ENCODE measurements at places on chromosomes 12 and 14.

- peak; percentile 4 for DNase-seq
Observed at GRCh38 chr12:88142610-88142991, 494 bp downstream of the TMTC3 start.

GRCh38 chr14:24910408-24910986 lies 139.4 kb downstream of the STXBP6 start:
- no peak for DNase-seq

- DNase-seq, result no peak
Observed at GRCh38 chr12:20370014-20370386, 1.7 kb downstream of the PDE3A start.

DNA sequence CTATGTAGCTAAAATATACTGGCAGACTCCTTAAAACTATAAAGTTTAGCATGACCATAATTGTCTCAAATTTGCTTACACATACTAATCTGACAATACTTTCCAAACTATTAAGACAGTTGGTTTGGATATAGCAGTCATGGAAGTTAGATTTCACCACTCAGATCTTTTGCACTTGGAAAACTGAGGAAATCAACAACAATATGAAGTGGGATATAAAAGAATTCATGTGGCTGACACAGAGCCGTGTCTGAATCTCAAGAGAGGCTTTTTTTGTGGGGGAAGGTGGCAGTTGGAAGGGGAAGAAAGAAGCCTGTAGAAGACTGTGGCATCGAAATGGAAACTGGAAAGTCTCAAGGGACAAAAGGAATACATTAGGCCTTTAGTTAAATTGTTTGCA lies 166.6 kb upstream of the FLRT2 start:
- no peak for DNase-seq

DNA sequence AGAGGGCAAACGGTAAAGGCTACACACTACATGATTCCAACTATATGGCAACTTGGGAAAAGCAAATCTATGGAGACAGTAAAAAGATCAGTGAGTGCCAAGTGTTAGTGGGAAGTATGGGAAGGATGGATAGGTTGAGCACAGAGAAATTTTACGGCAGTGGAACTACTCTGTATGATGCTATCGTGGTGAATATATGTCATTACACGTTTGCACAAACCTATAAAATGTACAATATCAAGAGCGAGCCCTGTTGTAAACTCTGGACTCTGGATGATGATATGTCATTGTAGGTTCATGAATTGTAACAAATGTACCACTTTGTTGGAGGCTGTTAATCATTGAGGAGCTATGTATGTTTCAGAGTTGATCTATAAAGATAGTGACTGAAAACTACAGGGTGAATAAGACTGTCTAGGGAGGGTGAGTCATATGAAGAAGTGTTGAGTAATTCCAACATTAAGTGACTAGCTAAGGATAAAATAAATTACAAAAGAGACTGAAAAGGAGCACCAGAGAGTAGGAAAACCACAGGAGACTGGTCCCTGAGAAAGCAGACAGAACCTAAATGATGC lies 349.2 kb upstream of the LMO3 start:
- no peak for DNase-seq

- no peak for DNase-seq
Observed at GRCh38 chr14:72617391-72618031, 276.4 kb downstream of the DPF3 start.

GRCh38 chr14:20564501-20564997 lies 3.7 kb upstream of the RNASE9 start:
- DNase-seq, result no peak

- no peak for DNase-seq
Observed at GRCh38 chr12:101571105-101571504, 23.7 kb upstream of the MYBPC1 start.

DNA sequence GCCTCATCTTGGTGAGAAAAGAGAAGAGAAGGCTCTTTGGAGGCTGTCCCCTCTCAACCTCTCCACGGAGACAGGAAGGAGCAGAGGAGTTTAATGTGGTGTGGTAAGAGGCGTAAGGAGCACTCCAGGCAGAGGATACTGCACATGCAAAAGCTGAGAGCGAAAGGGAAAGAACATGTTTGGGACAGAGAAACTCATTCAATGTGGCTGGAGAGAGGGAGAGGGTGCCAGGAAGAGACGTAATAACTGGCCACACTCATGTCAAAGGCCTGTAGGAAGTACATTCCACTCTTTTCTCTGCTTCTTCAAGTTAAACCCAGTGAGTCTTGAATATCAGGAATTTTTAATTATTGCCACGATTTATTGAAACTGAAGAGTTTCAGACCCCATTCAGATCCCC lies 12.0 kb downstream of the VDR start:
- no peak for DNase-seq

DNA sequence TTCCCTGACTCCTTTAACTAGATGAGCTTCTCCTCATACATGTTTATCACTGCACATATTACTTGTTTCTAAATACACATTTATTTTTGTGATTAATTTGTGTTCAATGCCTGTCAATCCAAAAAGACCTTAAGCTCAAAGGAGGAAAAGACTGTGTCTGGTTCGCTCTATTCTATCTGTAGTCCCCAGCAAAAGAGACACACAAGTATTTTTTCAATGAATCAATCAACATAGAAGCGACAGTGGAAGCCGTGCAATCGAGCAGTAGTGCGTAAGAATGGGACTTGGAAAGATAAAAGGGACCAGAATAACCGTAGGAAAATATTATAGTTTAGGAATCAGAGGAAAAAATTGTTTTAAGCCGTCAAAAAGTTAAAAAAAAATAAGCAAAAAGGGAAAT lies 951 bp downstream of the WDHD1 start:
- no peak for DNase-seq

GRCh38 chr14:95185033-95185766 lies 27.9 kb upstream of the DICER1 start:
- no peak for DNase-seq

- no peak for DNase-seq
Observed at GRCh38 chr14:77238356-77238755, 32.6 kb downstream of the NGB start.

DNA sequence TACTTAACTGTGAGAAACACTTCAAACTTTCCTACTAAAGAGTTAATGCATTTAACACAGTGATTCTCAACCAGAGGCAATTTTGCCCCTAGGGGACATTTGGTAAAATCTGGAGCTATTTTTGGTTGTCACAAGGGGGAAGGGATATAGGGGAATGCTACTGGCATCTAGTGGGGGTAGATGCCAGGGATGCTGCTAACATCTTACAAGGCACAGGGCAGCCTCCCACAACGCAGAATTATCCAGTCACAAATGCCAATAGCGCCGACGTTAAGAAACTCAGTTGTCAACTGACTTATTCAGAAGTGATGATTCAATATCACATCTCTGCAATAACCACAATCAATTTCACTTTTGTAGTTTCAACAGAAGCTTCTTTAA lies 2.0 kb downstream of the EEA1 start:
- DNase-seq, result peak; percentile 38

GRCh38 chr12:40336573-40337199 lies 111.9 kb downstream of the LRRK2 start:
- no peak for DNase-seq

DNA sequence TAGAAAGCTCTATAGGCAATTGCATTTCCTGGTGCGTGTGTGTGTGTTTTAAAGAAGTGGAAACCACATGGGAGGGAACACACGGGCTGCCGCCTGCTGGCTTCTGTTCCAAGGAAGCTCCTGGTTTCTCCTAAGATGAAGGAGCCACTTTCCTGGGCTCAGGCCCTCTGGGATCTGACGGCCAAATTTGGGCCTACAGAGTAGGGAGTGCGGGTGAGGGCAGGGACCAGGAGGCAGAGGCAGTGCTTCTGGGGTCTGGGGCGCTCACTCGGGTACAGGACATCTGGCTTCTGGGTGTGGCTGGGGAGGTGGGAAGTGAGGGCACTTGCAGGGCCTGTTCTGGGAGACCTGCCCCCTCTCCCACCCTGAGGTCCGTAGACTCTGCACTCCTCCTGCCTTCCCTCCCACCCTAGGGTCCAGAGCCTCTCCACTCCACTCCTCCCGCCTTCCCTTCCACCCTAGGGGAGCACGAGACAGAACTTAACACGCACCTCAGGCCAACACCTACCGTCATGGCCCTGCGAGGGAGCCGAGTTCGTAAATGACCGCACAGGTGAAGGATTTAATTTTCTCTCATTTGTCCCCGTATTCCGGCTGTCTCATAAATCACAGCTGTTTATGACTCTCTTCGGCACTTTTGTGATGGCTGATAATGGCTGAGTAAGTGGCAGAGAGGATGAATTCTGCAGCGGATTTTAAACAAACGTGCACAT lies 127.7 kb downstream of the KIF26A start:
- DNase-seq, result no peak

- no peak for DNase-seq
Observed at GRCh38 chr12:112590281-112590680, 171.5 kb downstream of the PTPN11 start.

- no peak for DNase-seq
Observed at GRCh38 chr12:6215932-6216494, 15.8 kb downstream of the CD9 start.

GRCh38 chr14:38108681-38109080 lies 99.0 kb upstream of the SSTR1 start:
- DNase-seq, result no peak

DNA sequence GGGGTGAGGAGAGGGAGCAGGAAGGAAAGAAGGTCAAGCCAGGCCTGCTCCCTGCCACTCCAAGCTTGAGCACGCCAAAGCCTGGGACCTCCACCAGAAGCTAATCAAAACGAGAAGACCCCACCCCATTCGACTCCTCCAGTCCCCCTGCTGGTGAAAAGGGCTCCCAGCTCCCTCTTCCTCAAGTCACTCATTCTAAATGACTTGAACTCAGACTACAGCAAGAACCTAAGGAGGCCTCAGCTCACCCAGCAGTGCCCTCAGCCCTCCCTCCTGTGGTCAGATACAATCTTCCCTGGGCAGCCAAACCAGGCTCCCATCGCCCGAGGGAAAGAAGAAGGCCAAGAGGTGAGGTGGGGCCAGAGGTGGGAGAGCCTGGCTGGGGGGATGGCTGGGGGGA lies 17.4 kb downstream of the HDAC7 start:
- no peak for DNase-seq

- DNase-seq, result no peak
Observed at GRCh38 chr12:12614342-12614741, 2.7 kb downstream of the CREBL2 start.

DNA sequence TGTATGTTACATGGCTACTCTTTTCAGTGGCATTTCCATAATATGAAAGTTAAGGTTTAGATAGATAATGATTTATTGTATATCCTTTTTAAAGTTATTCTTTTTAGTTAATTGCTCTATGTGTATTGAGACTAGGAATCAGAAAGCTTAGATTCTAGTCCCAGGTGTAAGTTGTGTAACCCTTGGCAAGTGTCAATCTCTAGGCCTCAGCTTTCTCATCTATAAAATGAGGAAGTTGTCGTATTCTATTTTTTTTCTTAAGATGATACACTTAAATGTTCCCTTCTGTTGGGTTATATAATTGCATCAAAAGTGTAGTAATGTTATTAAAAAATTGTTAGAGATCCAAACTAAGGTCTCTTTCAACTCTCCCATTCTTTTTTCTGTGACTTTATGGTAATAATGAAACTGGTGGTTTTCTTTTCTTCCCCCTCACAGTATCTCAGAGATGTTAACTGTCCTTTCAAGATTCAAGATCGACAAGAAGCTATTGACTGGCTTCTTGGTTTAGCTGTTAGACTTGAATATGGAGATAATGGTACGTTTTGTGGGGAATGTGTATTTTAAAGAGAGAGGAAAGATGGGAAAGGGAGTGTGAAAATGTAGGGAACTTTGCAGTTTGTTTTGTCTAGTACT lies 4.1 kb downstream of the RTRAF start:
- DNase-seq, result no peak

DNA sequence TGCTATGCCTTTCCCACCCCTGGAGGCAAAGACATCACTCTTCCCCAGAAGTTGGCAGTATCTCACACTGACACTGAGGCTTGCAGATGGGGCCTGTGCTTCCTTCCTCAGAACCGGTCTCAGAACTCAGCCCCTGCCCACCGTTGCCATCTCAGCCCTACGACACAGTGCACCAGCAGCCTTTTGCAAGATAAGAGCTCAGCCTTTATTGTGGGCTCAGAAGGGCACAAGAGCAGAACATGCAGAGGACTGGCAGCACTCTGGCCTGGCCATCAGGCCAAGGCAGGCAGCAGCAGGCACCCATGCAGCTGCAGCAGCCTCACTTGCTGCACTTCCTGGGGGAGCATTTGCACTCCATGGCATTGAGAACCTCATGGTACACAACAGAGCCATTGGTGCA lies 3.6 kb upstream of the ANO2 start:
- DNase-seq, result no peak

- DNase-seq, result no peak
Observed at GRCh38 chr12:95336387-95337067, 118.9 kb downstream of the VEZT start.

DNA sequence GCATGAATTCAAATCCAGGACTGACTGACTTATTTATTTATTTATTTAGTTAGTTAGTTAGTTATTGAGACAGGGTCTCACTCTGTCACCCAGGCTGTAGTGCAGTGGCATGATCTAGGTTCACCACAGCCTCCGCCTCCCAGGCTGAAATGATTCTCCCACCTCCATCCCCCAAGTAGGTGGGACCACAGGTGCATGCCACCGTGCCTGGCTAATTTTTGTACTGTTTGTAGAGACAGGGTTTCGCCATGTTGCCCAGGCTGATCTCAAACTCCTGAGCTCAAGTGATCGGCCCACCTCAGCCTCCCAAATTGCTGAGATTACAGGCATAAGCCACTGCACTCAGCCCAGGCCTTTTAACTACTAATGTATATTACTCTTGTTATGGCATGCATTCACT lies 36.0 kb downstream of the BTG1 start:
- DNase-seq, result no peak

- no peak for DNase-seq
Observed at GRCh38 chr12:70933133-70933532, 12.6 kb upstream of the PTPRR start.

DNA sequence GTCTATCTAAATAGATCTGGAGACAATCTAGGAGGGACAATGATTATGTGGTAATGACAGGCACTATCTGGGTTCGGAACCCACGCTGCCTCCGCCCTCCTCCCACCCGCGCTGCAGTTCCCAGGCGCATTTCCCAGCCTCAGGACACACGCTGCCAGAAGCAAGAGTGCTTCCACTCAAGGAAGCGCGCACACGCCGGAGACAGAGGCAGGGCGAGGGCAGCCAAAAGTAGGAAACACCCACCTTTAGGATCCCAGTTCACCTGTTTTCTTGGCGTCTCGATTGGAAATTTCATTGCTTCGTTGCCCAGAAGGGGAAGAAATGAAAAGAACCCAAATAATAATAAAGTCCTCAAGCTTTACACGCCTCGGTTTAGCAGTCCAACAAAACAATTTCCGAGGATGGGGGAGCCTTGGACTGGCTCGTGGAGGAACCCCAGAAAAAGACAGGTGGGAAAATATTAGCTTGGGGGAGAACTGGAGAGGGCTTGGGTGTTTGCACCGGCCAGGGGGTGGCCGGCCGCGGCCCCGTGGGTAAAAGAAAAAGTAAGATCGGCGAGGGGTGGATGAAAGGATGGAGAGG lies 474 bp downstream of the KCNK10 start:
- DNase-seq, result no peak

- DNase-seq, result no peak
Observed at GRCh38 chr12:97300891-97301290, 161.7 kb upstream of the RMST start.

- DNase-seq, result no peak
Observed at GRCh38 chr14:105908481-105908911, 382.1 kb downstream of the TMEM121 start.

- DNase-seq, result no peak
Observed at GRCh38 chr12:113569806-113570205, 98.1 kb upstream of the LHX5 start.

- no peak for DNase-seq
Observed at GRCh38 chr12:6796576-6796975, 7.2 kb downstream of the CD4 start.

GRCh38 chr14:50530794-50531365 lies 1.5 kb downstream of the MAP4K5 start:
- no peak for DNase-seq
